ENCODE measurements at places on chromosomes 5 and 9.

DNA sequence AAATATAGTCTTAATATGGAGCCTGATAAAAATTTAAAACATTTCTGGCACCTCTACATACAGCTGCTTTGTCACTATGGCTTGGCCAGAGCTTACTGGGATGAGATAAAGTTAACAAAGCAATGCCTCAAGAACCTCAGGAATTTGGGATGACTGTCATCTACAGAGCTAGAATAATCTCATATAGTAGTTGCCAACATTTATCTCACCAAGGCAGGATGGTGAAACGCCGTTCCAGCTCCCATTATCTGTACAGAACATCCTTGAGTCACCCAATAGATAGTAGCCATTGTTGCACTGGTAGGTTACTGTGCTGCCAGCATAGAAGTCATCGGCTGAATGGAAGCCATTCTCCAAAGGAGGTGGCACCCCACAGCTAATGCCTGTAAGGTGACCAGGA lies 94.6 kb upstream of the TXNDC8 start:
- DNase-seq = no peak

GRCh38 chr9:77589046-77589795 lies 58.9 kb downstream of the GNA14 start:
- DNase-seq = no peak

GRCh38 chr9:122333169-122333808 lies 37.5 kb upstream of the PTGS1 start:
- DNase-seq = no peak

GRCh38 chr5:53779541-53779981 lies 219.1 kb downstream of the NDUFS4 start:
- no peak for DNase-seq

DNA sequence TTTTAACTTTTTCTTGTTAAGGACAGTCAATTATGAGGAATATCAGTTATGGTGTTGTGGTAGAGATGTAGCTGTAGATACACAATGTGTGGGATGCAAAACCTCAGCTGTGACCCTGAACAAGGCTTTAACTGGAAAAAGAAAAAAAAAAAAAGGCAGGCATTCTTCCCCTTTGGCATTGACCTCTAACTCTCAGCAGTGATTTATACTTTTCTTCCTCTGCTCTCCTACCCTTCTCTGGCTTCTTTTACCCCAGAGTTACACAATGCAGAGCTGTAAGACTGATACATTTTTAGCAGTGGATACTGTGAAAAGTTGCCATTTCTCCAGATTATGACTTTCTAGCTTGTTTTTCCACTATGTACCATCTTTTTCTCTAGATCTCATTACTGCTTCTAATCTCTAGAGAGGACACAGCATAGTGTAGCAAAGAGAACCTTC lies 2.0 kb downstream of the CTNNAL1 start:
- no peak for DNase-seq

GRCh38 chr9:105881654-105882349 lies 187.5 kb downstream of the TMEM38B start:
- DNase-seq = peak; percentile 53

- DNase-seq = no peak
These were observed 229.9 kb upstream of the RIOK2 start for GRCh38 chr5:97412959-97413358.

DNA sequence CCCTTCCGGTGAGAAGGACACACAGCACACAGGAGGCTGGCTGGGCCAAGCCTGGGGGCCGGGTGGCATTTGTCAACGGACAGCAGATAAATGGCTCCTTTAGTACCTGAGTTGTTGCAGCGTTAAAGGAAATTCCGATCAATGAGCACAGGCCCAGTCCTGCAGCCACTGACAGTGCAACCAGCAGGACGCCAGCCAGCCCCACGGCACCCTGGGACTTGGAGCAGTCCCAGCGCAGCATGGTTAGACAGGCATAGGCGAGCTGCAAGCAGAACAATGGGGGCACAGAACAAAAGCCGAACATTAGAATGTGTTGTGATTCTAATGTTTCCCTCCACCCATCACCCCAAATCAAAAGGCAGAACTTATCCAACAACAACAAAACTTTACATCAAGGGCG lies 39.3 kb downstream of the PTCH1 start:
- DNase-seq = no peak

DNA sequence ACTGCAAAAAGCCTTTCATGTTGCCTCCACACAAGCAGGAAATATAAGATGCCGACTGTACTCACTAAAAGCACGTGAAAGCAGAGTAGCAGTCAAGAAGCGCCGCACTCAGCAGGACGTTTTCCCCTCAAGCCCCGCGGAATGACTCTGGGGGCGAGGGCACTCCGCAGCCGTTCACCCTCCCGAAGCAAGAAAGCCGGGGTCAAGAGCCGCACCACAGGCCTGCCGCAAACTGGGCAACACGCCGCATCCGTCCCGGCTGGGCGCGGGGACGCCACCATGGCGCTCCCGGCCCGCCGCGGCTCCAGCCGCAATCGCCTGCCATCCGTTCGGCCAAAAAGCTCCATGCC lies 364 bp downstream of the RPS6 start:
- DNase-seq = peak; percentile 14

GRCh38 chr5:111863801-111864200 lies 106.8 kb upstream of the NREP start:
- no peak for DNase-seq

DNA sequence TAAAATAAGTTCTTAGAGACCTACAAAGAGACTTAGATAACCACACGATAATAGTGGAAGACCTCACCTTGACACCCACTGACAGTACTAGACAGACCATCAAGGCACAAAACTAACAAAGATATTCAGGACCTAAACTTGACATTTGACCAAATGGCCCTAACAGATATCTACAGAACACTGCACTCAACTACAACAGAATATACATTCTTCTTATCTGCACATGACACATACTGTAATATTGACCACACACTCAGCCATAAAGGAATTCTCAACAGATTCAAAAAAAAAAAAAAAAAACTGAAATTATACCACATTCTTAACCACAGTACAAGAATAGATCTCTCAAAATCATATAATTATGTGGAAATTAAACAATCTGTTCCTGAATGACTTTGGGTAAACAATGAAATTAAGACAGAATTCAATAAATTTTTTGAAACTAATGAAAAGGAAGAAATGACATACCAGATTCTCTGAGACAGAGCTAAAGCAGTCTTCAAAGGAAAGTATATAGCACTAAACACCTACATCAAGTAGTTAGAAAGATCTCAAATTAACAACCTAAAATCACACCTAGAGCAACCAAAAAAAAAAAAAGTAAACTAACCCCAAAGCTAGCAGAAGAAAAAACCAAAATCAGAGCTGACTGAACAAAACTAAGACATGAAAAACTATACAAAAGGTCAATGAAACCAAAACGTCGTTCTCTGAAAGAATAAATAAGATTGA lies 362.3 kb upstream of the POU5F2 start:
- DNase-seq = no peak

- DNase-seq = no peak
These were observed at the start of gene SH2D3C for GRCh38 chr9:127778280-127779135. Gene SH2D3C, minus strand, starts transcription at chr9:127778666. Its CDS starts 39 bp downstream, at chr9:127778627.

- no peak for DNase-seq
These were observed 43.3 kb downstream of the CD180 start for GRCh38 chr5:67153292-67153691.

DNA sequence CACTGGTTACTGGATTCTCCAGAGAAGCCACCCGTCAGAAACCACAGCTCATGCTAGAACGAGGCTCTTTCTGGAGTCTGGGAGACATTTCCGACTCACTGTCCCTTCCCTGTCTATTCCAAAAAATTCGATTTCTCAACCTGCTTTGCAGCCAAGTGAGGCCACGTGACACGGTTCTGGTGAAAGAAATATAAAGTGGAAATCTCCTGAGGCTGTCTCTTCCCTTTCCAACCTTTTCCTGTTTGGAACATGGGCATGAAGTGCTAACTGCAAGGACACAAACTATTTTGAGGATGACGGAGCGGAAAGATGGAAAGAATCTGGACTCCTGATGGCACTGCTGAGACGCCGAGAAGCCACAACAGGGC lies 6.1 kb upstream of the PTGS1 start:
- DNase-seq = peak; percentile 49

DNA sequence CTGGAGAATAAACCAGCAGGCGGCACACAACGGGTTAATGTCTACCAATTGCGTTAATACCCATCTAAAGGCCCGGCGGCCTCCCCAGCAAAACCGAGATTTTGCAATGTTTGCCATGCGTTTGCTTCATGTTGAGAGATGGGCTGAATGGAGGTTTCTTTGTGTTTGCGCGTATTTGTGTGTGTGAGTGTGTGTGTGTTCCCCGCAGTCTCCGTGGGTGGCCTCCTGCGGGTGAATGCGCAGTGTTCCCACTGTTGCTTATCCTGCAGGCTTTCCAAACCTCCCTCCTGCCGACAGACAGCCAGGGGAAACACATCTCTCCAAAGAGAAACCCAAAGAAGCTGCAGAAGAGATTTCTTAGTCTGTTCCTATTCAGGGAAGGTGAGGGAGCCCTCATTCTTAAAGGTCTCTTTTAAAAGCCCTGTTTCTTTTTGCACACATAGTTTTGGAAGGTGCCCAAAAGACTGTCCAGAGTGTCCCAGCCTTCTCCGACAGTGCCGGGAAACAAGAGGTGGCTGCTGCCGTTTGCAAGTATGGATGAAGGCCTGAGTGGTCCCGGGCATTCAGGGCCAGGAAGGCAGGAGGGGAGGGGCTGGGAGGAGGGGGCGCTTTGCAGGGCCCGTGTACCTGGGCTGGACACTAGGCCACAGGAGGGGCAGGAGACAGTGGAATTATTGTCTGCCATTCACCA lies 103.8 kb upstream of the ERCC6L2 start:
- DNase-seq = peak; percentile 63

DNA sequence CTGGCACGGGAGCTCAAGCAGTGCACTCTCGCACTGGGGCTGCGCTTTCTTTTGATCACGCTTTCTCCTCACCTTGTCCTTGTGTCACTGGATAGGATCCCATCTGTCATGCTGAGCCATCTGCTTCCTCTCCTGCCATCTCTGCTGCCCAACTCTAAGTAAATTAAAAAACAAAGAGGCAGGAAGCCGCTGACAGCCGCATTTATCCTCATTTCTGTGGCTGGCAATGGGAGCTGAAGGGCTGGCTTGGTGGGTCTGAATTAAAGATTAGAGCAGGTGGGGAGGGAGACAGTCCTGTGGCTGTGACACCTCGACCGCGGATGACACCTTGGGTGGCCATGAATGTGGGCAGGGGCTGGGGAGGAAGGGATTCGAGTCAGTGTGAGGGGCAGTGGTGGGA lies 159.2 kb upstream of the ALDH1B1 start:
- DNase-seq = no peak

DNA sequence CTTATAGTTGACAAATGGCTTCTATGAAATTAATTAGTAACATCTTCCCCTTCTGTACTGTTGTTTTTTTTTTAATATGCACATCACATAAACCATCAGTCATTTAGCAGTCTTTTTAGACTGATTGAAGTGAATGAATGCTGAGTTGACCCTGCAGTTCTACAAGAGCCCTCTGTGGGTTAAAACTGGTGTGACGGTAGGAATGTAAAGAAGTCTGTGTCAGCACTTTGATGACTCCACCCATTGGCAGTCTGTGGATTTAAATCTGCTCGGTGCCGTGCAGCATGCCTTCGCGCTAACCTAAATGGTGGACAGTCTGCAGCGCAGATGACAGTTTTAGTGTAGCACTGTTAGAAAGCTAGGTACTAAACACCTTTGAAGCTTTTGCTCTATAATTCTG lies 3.1 kb downstream of the GTF3C4 start:
- no peak for DNase-seq

- DNase-seq = no peak
These were observed 215.2 kb downstream of the AUH start for GRCh38 chr9:91146391-91147019.

- DNase-seq = no peak
These were observed 13.3 kb downstream of the SLC25A46 start for GRCh38 chr5:110751902-110752762.

DNA sequence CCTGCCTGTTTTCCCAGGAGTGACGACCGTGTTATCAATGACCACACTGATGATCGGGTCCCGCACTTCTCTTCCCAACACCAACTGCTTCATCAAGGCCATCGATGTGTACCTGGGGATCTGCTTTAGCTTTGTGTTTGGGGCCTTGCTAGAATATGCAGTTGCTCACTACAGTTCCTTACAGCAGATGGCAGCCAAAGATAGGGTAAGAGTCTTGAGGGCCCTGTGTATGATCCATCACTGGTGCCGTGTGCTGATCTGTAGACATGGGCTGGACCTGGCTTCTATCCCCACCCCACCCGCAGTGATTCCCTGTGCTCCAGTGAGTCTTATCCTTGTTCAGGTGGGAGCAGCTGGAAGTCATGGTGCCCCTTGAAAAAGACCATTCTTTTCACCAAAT lies 26.0 kb downstream of the GABRP start:
- DNase-seq = no peak

DNA sequence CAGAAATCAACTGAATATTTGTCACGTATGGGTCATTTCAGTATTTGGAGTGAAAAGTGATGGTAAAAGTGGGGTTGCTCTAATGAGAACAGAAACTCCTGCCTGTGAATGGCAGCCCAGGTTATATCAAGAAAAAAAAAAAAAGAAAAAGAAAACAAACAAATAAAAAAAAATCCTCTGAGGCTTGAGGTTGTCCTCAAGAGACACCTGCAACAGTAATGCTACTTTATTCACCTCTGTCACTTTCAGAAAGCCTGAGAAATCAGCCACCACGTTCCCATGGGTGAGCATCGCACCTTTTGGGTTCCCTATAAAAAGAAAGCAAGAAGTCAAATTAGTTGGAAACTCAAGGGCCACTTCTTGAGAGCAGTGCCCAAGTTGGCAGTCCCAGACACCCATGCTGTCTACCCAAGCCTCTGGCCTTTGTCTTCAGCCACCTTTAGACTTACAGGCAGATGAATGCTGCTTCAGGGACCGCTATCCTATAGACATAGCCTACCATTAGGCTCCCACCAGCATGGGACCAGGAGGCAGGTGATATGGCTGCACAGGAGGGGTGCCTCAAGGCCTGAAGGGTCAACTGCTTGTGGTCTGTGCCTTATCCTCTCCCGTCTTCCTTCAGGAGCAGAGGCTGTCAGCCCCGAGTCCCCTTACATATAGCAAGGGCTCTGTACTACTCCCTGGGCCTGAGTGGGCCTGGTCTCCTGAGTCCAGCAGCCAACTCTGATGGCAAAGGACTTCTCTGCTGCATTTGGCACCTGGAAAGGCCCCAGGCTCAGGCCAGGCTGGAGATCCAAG lies 31.1 kb upstream of the MEIKIN start:
- DNase-seq = no peak

DNA sequence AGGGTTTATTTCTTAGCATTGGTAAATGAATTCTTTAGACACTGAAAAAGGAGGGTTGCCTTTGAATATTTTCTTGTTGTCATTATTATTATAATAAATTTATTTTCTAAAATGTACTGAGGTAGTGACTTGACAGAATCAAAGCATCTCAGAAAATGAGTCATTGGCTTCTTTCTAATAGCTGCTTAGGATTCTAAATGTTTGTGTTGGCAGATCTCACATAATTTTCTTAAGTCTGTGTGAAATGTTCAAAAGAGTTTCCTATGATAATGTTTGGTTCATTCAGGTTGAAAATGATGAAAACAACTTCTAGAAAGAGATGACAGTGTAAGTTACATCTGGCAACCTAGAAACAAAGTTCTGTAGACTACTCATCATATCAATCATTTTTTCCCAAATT lies 69.7 kb downstream of the SH3GL2 start:
- DNase-seq = no peak
